ENCODE measurements at places on chromosomes 16 and 17.

GRCh38 chr17:26809033-26809432 is 484.9 kb upstream of the WSB1 start:
- no peak for DNase-seq

- DNase-seq, result no peak
These were observed 11.4 kb downstream of the MYL4 start for GRCh38 chr17:47220531-47220999.

GRCh38 chr17:71516149-71516548 is 604.7 kb upstream of the SOX9 start:
- DNase-seq, result no peak

GRCh38 chr17:39804839-39805238 is 59.3 kb downstream of the IKZF3 start:
- no peak for DNase-seq

- DNase-seq, result no peak
These were observed 3.5 kb downstream of the CDH13 start for GRCh38 chr16:82630219-82630618.

DNA sequence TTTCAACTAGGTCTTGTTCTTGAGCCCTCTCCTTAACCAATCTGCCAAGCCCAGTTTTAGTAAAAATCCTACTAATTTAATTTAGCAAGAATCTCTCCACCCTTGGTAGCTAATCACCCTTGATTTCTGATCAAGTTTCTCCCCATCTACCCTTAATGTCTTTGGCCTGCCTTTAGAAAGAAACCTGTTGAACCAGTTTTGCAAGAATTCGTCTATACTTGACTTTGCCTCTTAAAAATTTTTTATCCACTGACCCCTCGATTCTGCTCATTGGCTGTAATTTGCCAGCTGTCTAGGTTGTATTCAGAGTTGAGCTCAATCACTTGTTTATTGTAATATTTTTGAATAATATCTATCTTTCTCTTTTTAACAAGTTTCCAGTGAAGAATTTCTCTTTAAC is 1138.5 kb downstream of the CDH11 start:
- DNase-seq, result no peak

DNA sequence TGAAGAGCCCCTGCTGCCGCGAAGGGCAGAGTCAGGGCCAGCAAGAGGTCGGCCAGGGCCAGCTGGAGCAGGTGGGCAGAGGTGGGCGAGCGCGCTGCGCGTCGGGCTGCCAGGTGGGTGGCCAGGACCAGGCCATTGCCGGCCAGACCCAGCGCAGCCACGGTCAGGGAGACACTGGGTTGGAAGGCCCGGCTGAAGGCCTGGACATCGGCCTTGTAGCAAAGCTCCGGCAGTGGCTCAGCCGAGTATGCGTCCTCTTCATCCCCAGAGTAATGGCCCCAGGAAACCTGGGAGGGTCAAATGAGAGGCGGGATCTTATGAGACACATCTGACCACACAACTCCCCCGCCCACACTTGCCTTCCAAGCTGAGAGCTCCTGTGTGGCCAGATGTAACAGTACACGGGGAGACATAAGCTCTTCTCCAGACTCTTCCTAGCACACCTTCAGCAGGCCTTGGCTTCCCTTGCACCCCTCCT is 1.3 kb downstream of the CCR10 start:
- no peak for DNase-seq

DNA sequence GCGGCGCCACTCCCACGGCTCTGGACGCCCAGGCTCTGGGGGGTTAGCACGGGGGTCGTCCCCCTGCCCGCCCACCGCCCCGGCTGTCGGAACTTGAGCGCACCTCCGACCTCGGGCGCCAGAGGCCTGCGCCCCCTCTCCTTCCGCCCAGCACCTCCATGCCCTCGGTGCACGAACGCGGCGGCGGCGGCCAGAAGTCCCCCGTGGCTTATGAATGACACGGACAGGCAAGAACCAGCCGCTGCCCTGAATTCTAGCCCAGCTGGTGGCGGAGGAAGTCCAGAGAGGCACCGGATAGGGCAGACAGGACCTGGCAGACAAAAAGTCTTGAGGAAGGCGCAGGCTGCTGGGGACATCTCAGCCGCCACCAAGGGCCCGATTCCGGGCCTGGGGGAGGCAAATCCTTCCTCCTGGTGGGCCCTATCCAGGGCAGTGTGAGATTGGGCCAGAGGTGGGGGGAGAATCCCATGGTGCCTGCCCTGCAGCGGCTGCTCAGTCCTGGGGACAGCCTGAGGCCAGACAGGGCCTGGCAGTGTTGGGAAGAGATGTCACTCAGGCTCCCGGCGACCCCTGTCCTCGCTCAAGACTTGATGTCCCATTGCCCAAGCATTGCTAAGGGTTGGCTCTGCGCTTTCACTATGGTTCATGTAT is 897 bp upstream of the CYGB start:
- no peak for DNase-seq

DNA sequence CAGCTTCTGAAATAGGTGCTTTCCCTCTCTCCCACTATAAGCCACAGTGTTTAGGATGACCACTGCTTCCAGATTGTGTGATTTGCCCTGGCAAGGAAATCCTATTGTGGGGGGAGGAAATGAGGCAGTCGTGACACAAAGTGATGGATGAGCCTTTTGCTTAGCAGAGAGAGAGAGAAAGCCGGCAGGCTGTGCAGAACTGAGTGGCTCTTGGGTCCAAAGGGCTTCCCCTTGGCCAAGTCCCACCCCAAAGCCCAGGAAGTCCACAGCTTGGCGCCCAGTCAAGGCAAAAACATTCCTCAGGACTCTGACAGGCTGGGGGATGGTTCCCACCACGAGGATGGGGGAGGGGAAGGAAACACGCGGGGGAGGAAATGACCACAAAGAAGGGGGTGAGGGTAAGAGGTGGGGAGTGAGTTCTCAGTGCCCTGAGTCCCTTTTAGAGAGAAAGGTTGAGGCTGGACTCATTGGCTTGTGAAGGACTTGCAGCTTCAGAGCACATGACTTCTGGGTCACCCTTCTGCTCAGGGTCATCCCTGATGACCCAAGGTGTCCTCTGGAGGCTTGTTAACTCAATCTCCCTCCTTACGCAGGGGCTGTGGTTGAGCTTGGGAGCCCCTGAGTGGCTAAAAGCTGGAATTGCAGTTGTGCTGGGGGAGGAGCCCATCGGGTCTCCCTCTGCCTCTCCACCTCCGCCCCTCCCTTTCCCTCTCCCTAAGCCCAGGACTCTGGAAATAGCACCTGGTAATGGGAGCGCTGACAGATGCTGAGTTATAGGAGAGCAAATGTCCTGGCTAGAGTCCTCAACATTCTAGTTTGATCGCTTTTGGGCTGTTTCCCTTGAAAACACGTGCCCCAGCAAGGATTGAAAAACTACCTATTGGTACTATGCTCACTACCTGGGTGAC is 10.3 kb upstream of the MSL1 start:
- DNase-seq, result peak; percentile 51

GRCh38 chr17:32208436-32208835 is 57.2 kb upstream of the RHBDL3 start:
- DNase-seq, result no peak

- DNase-seq, result no peak
These were observed 18.5 kb upstream of the SLC35G3 start for GRCh38 chr17:35212668-35213067.

GRCh38 chr16:3597226-3597625 is 14.2 kb downstream of the SLX4 start:
- no peak for DNase-seq

DNA sequence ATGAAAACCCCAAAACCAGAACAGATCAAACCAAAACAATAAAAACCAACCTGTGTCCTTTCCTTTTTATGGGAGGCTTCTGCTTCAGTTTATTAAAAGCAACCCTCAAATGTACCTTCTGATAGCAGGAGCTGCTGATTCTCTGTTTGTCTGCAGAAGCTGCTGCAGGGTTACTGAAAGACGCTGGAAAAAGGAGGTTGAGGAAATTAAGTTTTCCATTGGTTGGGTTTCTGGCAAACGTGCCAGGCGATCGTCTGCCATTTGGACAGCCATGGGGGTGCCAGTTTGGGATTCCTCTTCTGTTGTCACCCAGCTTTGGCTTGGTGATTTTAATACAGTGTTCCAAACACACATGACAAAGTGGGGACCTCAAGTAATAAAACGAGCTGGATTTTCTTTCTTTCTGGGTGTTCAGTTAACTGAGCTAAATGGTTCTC is 185.4 kb upstream of the ZFHX3 start:
- DNase-seq, result no peak

- no peak for DNase-seq
These were observed 9.8 kb downstream of the NHERF1 start for GRCh38 chr17:74757931-74758847.

- DNase-seq, result no peak
These were observed 14.4 kb downstream of the SLFN5 start for GRCh38 chr17:35257208-35257659.

GRCh38 chr17:39946551-39947330 is 16.1 kb upstream of the GSDMA start:
- no peak for DNase-seq

DNA sequence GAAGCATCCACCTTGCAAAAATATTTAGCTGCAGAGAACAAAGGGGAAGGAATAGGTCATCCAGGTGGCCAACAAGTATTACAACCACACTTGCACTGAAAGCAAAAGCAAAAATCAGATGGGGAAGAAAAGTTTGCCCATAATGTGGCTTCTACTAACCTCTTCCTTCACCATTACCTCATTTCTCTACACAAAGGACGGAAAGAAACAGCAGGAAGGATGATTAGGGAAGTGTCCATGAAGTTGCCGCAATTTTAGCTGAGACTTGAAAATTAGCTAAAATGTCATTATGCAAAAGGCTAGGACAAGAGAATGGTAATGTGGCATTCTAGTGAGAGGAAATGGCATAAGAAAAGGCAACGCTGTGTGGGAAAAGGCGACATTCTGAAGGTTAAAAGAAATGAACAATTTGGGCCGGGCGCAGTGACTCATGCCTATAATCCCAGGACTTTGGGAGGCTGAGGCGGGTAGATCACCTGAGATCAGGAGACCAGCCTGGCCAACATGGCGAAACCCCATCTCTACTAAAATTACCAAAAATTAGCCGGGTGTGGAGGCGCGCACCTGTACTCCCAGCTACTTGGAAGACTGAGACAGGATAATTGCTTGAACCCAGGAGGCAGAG is 13.7 kb downstream of the KANSL1 start:
- no peak for DNase-seq

DNA sequence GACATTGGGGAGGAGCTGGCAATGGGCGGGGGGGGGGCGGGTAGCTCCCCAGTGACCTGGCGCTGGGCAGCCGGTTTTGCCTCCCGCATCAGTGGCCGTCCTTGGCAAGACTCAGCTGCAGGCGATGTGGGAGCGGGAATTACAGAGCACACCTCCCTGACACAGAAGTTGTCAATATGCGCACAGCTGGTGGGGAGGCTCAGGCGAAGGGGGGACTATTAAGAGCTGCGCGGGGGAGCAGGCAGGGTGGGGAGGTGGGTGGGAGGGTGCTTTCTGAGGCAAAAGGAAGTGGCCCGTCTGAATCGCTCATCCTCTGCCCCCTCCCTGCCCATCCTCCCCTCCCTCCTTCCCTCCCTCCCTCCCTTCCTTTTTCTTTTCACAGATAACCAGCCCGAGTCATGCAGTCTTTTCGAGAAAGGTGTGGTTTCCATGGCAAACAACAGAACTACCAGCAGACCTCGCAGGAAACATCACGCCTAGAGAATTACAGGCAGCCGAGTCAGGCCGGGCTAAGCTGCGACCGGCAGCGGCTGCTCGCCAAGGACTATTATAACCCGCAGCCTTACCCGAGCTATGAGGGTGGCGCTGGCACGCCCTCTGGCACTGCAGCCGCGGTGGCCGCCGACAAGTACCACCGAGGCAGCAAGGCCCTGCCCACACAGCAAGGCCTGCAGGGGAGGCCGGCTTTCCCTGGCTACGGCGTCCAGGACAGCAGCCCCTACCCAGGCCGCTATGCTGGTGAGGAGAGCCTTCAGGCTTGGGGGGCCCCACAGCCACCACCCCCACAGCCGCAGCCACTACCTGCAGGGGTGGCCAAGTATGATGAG is 44.0 kb downstream of the SREBF1 start:
- no peak for DNase-seq

DNA sequence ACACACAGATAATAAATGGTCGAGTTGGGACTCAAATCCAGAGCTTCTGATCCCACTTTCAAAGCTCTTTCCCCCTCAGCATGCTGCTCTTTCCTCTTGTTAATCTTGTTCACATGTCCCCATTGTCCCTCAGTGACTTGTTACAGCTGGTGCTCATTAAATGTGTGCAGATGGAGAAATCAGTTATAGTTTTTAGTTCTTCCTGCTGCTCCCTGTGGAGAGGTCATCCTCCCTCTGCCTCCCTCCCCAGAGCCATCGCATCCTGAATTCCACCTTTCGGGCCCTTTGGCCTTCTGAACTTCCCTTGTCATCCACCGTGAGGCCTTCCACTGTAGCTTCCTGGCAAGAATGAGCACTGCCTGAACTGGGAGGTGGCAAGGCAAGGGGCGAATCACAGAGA is 179.6 kb downstream of the WSCD1 start:
- DNase-seq, result no peak

- DNase-seq, result no peak
These were observed 24.4 kb upstream of the SMG1 start for GRCh38 chr16:18950469-18951185.

- no peak for DNase-seq
These were observed 99.7 kb downstream of the CMIP start for GRCh38 chr16:81544261-81544660.

- DNase-seq, result no peak
These were observed 9.3 kb upstream of the FAAP100 start for GRCh38 chr17:81561494-81561885.

DNA sequence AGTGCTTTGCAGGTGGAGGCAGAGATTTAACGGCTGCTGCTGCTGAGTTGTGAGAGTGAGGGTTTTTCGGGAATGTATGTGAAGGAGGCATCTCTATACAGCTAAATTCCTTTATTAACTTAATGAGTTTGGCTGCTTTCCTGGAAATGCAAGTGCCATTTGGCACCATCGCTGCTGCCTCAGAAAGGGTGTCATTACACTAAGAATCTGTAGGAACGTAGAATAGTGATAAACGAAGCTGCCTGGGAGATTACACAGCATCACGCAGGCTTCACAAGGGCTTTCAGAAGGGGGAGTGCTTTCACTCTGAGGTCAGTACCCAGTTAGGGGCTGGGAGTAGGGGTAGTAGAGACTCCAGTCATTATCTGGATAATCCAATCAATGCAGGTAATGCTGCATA is 14.1 kb upstream of the NLRP1 start:
- no peak for DNase-seq

DNA sequence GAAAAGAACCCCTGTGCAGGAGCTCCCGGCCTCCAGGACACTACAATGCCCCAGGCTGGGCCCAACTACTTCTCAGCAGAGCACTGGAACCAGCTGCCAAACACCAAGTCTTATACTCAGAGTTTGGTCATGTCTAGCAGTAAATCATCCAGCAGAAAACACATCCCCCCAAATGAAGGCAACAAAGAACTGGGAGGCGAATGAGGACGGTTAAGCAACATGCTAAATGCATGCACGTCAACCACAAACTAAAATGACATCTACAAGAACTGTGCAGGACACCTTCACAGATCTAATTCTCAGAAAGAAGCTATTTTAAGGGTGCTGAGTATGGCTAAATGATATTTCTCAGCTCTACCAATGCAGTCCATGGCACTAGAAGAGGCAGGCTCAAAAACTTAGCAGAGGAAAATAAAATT is 7.6 kb upstream of the IRX5 start:
- DNase-seq, result no peak

All from activated CD4-positive, alpha-beta T cell treated with anti-CD3 and anti-CD28 coated beads for 24 hours (primary cell).